CD8-positive, alpha-beta T cell (primary cell): ENCODE measurements at places on chromosomes 2 and 18. TPM values are rescaled to one million over a fixed set of nuclear protein-coding genes. Genes with fewer than 3 reads are reported as not detected.

- DNase-seq = no peak
Observed at GRCh38 chr2:50284188-50284587, 747.7 kb downstream of the NRXN1 start.

GRCh38 chr2:53780056-53780455 lies 6.7 kb downstream of the ASB3 start:
- no peak for DNase-seq

DNA sequence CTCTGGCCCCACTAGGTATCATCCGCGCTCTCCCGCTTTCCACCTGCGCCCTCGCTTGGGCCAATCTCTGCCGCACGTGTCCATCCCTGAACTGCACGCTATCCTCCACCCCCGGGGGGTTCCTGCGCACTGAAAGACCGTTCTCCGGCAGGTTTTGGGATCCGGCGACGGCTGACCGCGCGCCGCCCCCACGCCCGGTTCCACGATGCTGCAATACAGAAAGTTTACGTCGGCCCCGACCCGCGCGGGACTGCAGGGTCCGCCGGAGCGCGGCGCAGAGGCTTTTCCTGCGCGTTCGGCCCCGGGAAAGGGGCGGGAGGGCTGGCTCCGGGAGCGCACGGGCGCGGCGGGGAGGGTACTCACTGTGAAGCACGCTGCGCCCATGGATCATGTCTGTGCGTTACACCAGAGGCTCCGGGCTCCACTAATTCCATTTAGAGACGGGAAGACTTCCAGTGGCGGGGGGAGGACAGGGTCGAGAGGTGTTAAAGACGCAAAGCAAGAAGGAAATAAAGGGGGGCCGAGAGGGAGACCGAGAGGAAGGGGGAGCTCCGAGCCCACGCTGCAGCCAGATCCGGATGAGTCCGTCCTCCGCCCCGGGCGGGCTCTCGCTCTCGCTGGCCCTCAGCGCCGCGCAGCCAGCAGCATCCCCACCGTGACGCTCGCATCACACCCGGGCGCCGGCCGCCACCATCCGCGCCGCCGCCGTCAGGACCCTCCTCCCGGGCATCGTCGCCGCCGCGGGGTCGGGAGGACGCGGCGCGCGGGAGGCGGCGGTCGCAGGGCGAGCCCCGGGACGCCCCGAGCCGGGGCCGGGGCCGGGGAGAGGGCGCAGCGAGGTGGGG lies 664 bp downstream of the NETO1 start:
- DNase-seq = no peak

- DNase-seq = no peak
Observed at GRCh38 chr2:160541745-160542144, 48.1 kb upstream of the RBMS1 start.

Gene TUBA3E
- total RNA-seq = not detected

GRCh38 chr2:96964221-96964905 lies 22.0 kb downstream of the FAM178B start:
- peak; percentile 1 for DNase-seq

- DNase-seq = no peak
Observed at GRCh38 chr18:35322486-35323458, 21.4 kb downstream of the ZNF24 start.

DNA sequence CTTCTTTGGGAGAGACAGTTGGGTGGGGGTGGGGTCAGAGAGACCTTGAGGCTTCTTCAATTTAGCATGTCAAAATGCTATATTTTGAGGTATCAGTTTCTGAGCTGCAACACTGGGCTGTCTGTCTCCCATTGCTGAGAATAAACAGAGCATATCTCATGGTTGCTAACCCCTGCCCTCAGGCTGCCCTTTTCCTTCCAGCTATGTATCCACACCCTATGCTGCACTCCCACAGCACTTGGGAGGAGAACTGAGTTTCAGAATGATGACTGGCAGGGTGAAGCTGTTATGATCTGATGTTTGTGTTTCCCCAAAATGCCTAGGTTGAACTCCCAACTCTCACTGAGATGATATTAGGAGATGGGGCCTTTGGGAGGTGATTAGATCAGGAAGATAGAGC lies 794.0 kb downstream of the RNF144A start:
- no peak for DNase-seq

DNA sequence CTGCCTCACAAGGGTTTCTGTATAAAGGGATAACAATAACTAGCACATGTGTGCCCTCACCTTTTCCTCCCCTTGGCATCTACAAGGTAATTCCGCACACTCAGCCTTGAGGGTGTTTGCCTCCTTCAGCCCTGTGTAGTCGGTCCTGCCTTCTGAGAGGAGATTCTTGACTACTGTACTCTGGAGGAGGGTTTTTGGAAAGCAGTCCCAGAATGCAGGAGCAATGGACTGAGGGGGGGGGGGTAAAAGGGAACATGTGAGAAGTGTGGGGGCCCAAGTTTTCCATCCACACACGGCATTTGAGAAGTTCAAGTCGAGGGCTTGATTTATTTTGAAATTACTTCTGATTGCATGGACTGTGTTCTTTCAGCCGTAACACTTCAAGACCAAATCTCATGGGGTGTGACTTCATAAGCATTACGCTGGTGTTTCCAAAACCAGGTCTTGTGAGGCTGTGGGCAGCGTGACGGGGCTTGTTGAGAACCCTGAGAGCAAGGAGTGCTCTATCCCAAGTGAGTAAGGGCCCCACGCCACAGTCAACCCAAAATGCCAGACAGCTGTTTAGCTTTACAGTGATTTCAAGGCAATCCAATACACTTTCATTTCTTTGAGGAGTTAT lies 198.7 kb upstream of the MEIS1 start:
- no peak for DNase-seq

GRCh38 chr2:206410714-206411113 lies 32.6 kb upstream of the ADAM23 start:
- DNase-seq = no peak

- no peak for DNase-seq
Observed at GRCh38 chr2:42495611-42496010, 1.8 kb upstream of the KCNG3 start.

Gene PPP4R1
- total RNA-seq = 35.1 TPM

DNA sequence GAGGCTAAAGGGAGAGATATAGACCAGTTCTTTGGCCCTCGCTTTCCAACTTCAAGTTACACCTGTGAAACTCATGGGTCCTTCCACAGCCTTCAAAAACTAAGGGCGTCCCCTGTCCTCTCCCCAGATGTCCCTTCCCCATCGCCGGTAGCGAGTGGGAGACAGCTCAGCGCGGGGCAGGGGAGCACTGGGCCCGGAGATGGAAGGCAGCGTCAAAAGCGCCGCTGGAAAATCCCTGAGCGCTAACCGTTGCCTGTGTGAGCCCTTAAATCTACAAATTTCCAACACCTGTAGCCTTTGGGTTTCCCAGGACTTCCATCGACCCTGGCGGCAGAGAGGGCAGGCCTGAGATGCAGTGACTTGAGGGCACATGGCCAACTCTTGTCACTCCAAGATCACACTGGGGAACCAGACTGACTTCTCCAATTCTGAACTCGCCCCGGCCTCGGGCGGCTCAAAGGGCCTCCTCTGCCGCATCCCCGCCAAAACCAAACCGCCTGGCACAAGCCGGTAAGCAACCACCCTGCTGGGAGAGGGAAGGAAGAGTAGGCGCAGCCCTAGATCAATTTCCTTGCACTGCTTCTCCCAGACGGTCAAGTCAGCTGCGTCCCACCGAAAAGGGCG lies 879 bp upstream of the EPAS1 start:
- no peak for DNase-seq

- no peak for DNase-seq
Observed at GRCh38 chr18:43855376-43855775, 578.1 kb upstream of the SYT4 start.

Gene SMARCAL1
- total RNA-seq = 4.6 TPM

Gene BOLL
- total RNA-seq = not detected

DNA sequence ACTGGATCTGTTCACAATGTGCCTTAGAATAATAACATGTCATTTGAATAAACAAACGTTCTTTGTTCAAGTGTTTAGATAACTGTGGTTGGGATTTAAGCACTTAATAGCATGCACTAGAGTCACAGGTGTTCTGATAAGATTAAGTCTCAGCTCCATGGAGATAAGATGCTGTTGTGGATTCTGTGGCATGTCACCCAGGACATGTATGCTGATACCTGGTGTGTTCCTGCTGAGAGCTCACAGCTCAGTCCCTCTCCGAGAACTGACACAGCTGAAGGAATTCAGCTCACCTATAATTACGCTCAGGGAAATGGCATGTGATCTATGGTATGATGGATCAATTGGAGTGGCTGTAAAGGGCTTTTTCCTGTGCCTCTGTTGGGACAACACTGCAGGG lies 75.4 kb upstream of the ST6GAL2 start:
- DNase-seq = no peak
